Hepatocyte (in vitro differentiated cells): ENCODE measurements at places on chromosomes 1 and 21. TPM values are rescaled to one million over a fixed set of nuclear protein-coding genes. Genes with fewer than 3 reads are reported as not detected.

The CTTNBP2NL gene
- polyA plus RNA-seq, result 10.2 and 11.4 TPM in 2 replicates

GRCh38 chr1:47948126-47948525 is 49.1 kb downstream of the TRABD2B start:
- peak; percentile 74 for DNase-seq

The RORC gene
- polyA plus RNA-seq, result 0.60 TPM in 1 of 2 replicates, not detected in the other

GRCh38 chr1:1763657-1764621 is 14.3 kb downstream of the NADK start:
- no peak for DNase-seq

The CYP4A11 gene
- polyA plus RNA-seq, result 26.5 and 62.4 TPM in 2 replicates

The FCER1G gene
- 4.8 and 14.5 TPM in 2 replicates for polyA plus RNA-seq

The SIPA1L2 gene
- polyA plus RNA-seq, result 21.6 and 27.6 TPM in 2 replicates

GRCh38 chr1:90831910-90832309 is 114.8 kb upstream of the BARHL2 start:
- no peak for DNase-seq

GRCh38 chr1:50430010-50430405 is 6.8 kb upstream of the DMRTA2 start:
- no peak for DNase-seq

DNA sequence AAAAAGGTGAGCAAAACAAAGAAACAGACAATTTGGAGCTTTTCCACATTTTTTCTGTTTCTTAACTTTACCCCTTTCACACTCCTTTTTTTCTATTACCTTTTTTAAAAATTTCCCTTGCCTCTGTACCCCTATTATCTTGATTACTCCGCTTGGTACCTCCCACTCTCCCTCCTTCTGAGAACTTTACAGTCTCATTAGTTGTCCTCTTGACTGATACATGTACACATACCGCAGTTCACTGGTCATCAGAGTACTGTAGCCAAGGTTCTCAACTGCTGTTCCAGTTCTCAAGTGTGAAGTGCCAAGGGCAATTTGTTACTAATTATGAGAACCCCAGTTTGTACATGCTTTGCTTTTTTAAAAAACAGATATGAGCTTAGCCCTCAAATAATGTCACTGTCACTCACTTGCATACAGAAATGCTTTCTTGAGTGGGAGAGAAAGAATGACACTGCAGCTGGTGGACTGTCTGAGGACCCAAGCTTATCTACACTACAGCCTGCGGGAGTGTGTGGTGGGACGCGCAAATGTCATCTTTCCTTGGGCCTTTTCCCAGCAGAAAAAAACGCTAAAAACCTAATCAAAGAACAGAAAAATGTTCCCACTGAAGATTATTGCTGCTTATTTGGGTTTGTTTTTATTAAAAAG is 160.8 kb downstream of the DISP1 start:
- DNase-seq, result no peak

The COL6A1 gene
- polyA plus RNA-seq, result 592 and 616 TPM in 2 replicates

DNA sequence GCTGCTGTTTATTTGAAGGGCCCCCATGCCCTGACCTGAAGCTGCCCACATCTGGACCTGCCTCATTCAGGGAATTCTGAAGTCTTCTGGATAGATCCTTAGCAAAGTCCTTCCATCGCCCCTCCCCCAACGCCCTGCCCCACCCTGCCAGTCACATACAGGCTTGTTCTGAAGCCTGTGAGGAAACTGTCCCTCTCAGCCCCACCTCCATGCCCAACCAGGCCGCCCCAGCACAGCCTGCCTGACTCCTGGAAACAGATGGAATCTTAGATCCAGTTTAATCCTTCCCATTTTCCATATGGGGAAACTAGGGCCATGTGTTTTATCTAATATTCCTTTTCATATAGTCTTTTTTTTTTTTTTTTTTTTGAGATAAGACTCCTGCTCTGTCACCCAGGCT is 44.5 kb upstream of the GPR37L1 start:
- DNase-seq, result no peak
